ENCODE measurements at places on chromosomes 2 and 18.

DNA sequence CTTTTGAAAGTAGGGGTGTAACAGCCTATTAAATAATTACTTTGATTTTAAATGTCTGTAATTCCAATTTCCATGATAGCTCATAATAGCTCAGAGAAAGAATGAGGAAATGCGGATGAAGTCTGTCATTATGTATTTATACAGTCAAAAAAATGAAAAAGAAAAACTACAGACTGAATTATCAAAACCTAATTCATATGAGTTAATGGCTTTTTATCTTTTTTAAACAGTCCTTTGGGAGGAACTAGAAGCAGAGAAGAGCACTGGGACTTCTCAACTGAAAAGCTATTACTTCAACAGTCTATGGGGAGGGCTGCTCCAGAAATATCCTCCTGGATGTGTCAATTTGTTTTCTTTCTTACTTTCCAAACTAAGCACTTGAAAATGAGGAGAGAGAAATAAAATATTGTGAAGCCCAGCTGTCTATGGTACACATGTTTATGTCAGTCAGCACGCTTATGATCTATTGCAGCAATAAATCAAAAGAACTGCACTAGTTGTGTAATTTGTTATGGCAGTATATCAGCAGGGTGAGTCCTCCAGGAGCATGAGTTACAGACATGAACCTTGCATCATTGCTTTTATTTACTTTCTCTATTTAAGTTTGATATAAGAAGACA lies 1550.2 kb downstream of the LRP1B start:
- DNase-seq: no peak

DNA sequence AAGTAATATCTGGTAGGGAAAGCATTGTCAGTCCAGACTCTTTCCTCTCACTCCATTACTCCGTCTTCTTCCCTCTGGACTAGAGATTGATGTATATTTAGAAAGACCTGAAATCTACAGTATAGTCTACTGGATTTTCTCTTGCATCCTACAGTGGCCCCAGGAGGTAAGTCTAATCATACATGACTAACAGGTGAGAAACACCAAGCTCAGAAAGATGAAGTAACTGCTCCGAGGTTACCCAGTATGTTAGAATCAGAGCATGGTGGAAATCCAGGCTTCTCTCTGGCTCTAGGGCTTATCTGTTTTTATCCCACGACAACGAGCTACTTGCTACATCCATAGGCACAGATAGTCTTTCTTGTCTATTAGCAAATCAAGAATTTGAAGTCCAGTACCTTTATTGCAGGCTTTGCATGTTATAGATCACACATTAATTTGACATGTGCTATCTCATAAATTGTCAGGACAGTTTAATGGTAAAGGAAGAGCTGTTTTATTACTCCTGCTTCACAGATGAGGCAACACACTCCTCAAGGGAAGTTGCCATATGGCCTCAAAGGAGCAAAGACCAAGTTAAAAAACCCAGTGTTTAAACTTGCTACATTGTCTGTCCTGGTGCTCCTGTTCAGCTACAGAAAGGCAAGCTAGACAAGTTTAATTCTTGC lies 484.3 kb downstream of the THSD7B start:
- no peak for DNase-seq

DNA sequence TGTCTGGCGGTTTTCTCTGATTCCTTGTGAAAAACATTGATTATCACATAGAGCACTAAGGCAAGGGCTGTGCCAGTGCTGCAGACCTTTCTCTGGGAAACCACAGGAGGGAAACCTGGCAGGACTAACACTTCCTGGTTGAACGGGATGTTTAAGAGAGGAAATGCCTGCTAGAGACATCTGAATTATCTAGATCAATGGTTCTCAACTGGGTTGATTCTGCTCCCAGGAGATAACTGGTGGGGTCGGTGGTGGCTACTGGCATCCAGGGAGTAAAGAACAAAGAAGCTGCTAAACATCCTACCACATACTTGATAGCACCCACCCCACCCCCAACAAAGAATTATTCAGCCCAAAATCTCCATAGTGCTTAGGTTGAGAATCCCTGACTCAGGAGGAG lies 37.5 kb downstream of the DDX18 start:
- DNase-seq: no peak

GRCh38 chr2:206031162-206031784 lies 54.7 kb downstream of the INO80D start:
- DNase-seq: peak; percentile 10

GRCh38 chr2:96918754-96919550 lies 49.1 kb upstream of the SEMA4C start:
- no peak for DNase-seq

DNA sequence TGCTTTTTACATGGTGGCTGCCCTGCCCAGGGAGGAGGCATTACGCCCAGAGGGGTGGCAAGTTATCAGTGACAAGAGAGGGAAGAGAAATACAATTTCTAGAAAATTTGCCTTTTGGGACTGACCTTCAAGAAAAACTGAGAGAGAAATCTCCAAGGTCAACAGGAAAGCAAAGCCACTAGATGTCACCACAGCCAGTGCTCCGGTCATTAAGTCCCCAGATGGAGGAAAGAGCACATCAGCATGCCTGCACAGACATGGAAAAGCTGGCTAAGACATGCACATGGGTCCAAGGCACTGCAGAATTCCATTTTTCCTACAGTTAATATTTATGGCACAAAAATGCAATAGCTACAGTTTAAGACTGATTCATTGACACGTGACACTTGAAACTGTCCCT lies 21.0 kb downstream of the FHL2 start:
- DNase-seq: no peak

Measured in activated naive CD8-positive, alpha-beta T cell treated with anti-CD3 and anti-CD28 coated beads for 36 hours (primary cell).